ENCODE measurements at places on chromosomes 3 and 15. TPM values are rescaled to one million over a fixed set of nuclear protein-coding genes. Genes with fewer than 3 reads are reported as not detected.

Gene CASR
- not detected for total RNA-seq

Gene HRG
- total RNA-seq = not detected

Gene HACD3
- total RNA-seq = 122 TPM

Gene UBAP1L
- not detected for total RNA-seq

Gene QTRT2
- total RNA-seq = 31.2 TPM
